Mesothelial cell of epicardium (in vitro differentiated cells): ENCODE measurements at places on chromosomes 4 and X.

DNA sequence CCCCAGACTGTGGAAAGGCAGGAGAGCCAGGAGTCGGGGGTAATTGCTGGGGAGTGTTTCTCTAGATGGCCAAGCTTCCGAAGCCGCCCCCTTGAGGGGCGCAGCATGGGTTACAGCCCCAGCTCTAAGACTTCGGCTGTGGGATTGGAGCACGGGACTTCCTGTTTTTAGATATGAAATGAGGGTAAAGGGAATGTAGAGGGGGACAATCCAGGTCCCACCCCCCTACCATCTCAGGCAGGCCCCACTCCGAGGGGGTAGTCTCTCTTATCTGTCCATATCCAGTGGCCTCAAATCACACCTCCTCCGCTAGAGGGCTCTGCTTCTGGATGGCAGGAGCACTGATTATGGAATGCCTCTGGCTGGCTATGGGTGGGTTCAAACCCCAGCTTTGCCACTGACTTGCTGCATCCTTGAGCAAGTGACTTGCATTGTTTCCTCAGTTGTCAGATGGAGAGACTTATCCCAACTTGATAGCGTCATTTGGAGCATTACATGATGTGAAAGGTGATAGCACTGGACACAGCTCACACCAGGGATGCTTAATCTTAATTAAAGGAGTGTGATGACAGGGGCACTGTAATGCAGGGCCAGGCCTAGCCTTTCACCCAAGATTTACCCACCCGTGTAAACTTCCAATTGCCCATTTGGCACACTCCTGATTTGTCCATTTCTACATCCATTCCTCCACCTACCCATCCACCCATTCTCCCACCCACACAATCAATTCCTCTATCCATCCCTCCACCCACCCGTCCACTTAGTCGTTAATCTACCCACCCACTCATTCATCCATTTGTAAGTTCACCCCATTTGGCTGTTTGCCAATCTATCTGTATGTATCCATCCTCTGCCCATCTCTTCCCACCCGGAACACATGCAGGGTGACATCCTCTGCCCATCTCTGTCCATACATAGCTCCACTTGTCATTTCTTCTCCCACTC, 848 bp upstream of the KCND1 start:
- peaks cover 8% of the 10 kb centered on the region for H3K4me1 ChIP-seq
- H3K36me3 ChIP-seq = peaks cover 8% of the 10 kb centered on the region
- H3K4me3 ChIP-seq = peak overlapping the region; percentile 66
- H3K27me3 ChIP-seq = no peaks in the 10 kb centered on the region

DNA sequence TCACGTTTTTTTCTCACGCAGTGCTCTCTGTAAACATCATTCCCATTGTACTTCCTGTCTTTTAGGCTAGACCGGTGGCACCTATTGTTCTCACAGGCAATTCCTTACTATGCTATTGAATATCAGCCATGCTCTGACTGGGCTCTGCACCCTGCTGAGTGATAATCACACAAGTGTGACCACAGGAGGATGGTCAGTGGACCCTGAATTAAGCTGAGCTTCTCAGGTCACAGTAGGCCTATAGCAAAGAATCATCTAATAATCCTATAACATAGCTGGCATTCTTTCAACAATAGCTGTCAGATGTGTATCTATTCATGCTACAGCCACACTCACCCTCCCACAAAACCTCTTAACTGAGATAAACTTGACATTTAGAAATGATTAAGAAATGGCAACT, 2399.8 kb upstream of the TENM3 start:
- no peaks in the 10 kb centered on the region for H3K27me3 ChIP-seq
- H3K4me1 ChIP-seq = no peaks in the 10 kb centered on the region
- H3K27ac ChIP-seq = no peak overlapping the region
- no peak overlapping the region for H3K4me3 ChIP-seq
- no peaks in the 10 kb centered on the region for H3K36me3 ChIP-seq
- no peak for DNase-seq

- H3K27ac ChIP-seq = no peak overlapping the region
- H3K36me3 ChIP-seq = no peaks in the 10 kb centered on the region
- peaks cover 25% of the 10 kb centered on the region for H3K4me1 ChIP-seq
- H3K4me3 ChIP-seq = no peak overlapping the region
- H3K27me3 ChIP-seq = no peaks in the 10 kb centered on the region
Observed at GRCh38 chrX:132743086-132743485, 215.3 kb downstream of the HS6ST2 start.

GRCh38 chr4:560731-561291, 15.3 kb downstream of the TMEM271 start:
- H3K27ac ChIP-seq = no peak overlapping the region
- no peak overlapping the region for H3K4me3 ChIP-seq
- H3K36me3 ChIP-seq = no peaks in the 10 kb centered on the region
- no peak for DNase-seq

DNA sequence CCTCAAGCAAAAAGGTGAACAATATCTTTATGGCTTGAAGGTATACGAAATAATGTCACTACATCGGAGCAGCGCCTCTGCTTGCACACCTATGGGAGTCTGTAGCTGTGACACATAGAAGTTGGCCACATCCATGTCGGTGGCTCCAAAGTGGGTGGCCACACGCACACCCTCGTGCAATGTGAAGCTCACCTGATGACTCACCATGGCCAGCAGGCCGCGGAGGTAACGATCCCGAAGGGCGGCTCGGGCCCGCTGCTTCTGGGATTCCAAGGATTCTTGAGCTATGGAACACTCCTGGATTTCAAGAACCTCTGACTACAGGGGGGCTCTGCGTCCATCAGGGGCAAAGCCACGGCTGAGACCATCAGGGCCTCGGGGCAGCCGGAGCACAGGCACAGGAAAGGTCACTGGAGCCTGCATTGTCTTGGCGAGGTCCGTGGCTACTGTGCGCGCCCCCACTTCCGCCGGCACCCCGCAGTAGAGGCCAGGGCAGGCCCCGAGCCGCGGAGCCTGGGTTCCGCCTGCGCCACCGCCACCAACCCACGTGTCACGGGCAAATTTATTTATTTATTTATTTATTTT, 25.2 kb downstream of the NYX start:
- no peak overlapping the region for H3K27ac ChIP-seq
- no peaks in the 10 kb centered on the region for H3K27me3 ChIP-seq
- peaks cover 2% of the 10 kb centered on the region for H3K36me3 ChIP-seq
- no peak overlapping the region for H3K4me3 ChIP-seq

- DNase-seq = no peak
- no peaks in the 10 kb centered on the region for H3K4me1 ChIP-seq
- no peaks in the 10 kb centered on the region for H3K36me3 ChIP-seq
- no peak overlapping the region for H3K4me3 ChIP-seq
- no peaks in the 10 kb centered on the region for H3K27me3 ChIP-seq
Observed at GRCh38 chrX:139026811-139027210, 315.3 kb upstream of the FGF13 start.

GRCh38 chrX:130330146-130330545, 9.6 kb upstream of the SLC25A14 start:
- no peak overlapping the region for H3K27ac ChIP-seq
- no peak for DNase-seq
- no peak overlapping the region for H3K4me3 ChIP-seq
- H3K4me1 ChIP-seq = no peaks in the 10 kb centered on the region
- H3K27me3 ChIP-seq = peaks cover 17% of the 10 kb centered on the region

DNA sequence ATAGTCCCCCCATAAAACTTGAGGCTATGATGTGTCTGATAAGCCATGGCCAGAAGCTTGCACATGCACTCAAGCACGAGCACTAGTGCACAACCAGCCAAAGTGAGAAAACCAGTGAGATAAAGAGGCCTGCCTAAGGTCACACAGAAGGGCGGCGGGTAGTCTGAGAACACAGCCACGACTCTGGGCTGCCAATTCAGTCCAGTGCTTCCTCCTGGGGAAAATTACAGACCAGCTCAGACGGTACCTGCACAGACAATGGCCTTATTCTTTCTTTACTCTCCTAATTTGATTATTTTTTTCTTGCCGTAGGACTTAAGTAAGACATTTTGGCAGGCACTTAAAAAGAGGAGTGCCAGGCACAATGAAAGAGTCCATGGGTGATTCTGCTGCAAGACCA, 533.2 kb upstream of the FAT1 start:
- DNase-seq = no peak
- H3K4me1 ChIP-seq = peaks cover 5% of the 10 kb centered on the region
- H3K4me3 ChIP-seq = no peak overlapping the region
- peaks cover 6% of the 10 kb centered on the region for H3K27me3 ChIP-seq
- H3K27ac ChIP-seq = no peak overlapping the region

GRCh38 chr4:39812500-39812899, 114.6 kb downstream of the UBE2K start:
- H3K36me3 ChIP-seq = no peaks in the 10 kb centered on the region
- no peak overlapping the region for H3K4me3 ChIP-seq
- H3K4me1 ChIP-seq = peaks cover 8% of the 10 kb centered on the region
- H3K27me3 ChIP-seq = no peaks in the 10 kb centered on the region
- no peak for DNase-seq

DNA sequence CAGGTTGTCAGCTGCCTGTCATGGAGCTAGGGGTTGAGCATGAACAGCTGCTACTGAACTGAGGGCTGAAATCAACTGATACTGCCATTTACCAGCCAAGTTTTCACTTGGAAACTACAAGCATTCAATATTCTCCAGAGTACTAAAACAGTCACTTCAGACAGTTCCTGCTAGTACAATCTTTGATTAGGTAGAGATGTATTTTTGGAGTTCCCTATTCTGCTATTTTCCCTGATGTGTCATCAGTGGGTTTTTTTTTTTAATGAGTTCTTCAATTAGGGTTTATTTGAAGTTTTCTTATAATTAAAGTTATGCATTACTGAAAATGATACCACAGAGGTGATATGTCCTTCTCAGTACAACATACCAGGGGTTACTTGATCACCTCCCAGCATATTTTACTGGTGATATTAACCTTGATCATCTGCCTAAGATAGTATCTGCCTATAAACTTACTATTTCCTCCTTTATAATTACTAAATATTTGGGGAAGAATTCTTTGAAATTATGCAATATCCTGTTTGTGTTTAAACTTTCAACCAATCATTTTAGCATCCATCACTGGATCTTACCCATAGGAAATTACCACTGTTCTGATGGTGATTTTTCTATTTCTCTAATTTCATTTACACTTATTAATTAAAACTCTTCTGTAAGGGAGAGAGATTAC, 13.6 kb downstream of the PDCL2 start:
- no peak for DNase-seq
- H3K4me1 ChIP-seq = no peaks in the 10 kb centered on the region

DNA sequence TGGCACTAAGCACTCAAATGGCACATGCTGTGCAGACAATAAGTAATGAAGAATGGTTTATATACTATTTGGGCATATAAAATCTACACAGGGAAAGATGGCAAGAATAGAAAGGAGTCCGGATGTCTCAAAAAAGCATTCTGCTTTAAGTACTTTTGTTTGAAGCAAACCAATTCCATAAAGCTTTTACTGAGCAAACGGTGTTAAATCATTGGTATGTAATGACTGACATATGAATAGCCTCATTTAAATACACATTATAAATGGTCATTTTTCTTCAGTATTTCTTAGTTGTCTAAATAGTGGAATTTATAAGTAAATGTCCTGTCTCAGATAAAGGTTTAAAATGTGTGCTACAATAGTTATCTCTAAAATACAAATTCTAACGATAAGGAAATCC, 6.0 kb downstream of the FBXO8 start:
- peaks cover 18% of the 10 kb centered on the region for H3K36me3 ChIP-seq
- H3K4me1 ChIP-seq = peaks cover 15% of the 10 kb centered on the region
- no peak overlapping the region for H3K27ac ChIP-seq
